ENCODE measurements at places on chromosomes 4 and X.

GRCh38 chr4:185931986-185932385 lies 120.0 kb upstream of the SORBS2 start:
- DNase-seq = no peak

DNA sequence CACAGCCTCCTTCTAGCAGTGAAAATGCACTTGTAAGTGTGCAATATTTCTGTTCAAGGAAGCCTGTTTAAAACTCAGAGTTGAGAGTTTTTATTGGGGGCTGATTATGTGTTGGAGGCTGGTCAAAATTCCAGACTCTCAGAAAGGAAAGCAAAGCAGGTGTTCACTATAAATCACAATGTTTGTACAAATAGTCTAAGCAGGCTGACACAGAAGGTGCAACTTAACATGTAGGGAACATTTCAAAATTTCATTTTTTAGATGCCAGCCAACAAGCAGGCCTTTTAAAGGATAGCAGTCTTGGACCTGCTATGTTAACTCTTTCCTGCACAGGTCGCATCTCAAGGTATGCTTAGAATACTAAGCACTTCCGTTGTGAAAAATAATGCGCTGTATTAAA lies 112.3 kb upstream of the IL13RA1 start:
- no peak for DNase-seq

DNA sequence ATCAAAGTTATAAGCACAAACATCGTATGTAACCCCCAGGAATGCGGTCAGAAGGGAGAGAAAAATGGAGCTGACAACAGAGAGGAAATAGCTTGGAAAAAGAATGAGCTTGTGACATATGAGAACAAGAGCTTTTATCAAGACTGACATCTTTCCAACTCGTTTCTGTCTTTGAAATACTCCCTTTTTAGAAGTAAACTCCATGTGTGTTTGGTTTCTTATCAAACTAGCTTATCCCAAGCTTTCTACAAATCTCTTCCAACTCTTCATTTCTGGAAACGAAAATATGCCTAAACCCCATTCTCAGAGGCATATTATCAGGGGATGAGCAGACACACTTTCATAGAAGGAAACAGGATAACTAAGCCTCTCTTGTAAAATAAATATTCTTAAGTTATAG lies 235.4 kb downstream of the NAF1 start:
- no peak for DNase-seq

- no peak for DNase-seq
Observed at GRCh38 chrX:23578079-23578478, 89.2 kb upstream of the PRDX4 start.

DNA sequence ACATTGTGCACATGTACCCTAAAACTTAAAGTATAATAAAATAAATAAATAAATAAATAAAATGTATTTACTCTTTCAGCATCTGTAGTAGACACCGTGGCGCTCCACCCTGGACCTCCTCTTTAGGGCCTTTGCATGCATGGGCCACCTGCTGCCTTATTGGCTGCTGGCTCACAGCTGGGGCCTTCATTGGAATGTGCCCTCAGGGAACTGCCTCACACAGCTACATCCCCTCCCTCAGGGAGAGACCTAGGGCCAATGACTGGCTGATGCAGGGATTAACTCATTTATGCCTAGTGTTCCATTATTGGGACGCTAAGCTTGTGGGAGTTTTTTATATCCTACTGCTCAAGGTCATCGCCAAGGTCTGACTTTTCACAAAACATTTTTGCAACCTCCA lies 302.9 kb upstream of the FTHL17 start:
- DNase-seq = no peak

- DNase-seq = no peak
Observed at GRCh38 chrX:132877954-132878536, 80.4 kb downstream of the HS6ST2 start.

- DNase-seq = no peak
Observed at GRCh38 chrX:22268706-22269105, 4.0 kb upstream of the CBLL2 start.

Measured in glutamatergic neuron (in vitro differentiated cells).